ENCODE measurements at places on chromosomes 6 and 20. TPM values are rescaled to one million over a fixed set of nuclear protein-coding genes. Genes with fewer than 3 reads are reported as not detected.

DNA sequence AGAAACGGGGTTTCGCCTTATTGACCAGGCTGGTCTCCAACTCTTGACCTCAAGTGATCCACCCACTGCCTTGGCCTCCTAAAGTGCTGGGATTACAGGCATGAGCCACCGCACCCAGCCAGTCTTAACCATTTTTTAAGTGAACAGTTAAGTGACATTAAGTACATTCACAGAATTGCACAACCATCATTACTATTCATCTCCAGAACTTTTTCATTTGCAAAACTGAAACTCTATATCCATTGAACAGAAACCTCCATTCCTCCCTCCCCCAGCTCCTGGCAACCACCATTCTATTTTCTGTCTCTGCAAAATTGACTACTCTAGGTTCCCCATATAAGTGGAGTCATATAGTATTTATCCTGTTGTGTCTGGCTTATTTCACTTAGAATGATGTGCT is 59.7 kb downstream of the PLCB4 start:
- no peaks in the 10 kb centered on the region for H3K27me3 ChIP-seq
- no peak overlapping the region for H3K4me3 ChIP-seq
- H3K36me3 ChIP-seq: no peaks in the 10 kb centered on the region
- peaks cover 8% of the 10 kb centered on the region for H3K4me1 ChIP-seq
- no peak overlapping the region for H3K27ac ChIP-seq

Gene MBOAT1
- 7.1 TPM for total RNA-seq

DNA sequence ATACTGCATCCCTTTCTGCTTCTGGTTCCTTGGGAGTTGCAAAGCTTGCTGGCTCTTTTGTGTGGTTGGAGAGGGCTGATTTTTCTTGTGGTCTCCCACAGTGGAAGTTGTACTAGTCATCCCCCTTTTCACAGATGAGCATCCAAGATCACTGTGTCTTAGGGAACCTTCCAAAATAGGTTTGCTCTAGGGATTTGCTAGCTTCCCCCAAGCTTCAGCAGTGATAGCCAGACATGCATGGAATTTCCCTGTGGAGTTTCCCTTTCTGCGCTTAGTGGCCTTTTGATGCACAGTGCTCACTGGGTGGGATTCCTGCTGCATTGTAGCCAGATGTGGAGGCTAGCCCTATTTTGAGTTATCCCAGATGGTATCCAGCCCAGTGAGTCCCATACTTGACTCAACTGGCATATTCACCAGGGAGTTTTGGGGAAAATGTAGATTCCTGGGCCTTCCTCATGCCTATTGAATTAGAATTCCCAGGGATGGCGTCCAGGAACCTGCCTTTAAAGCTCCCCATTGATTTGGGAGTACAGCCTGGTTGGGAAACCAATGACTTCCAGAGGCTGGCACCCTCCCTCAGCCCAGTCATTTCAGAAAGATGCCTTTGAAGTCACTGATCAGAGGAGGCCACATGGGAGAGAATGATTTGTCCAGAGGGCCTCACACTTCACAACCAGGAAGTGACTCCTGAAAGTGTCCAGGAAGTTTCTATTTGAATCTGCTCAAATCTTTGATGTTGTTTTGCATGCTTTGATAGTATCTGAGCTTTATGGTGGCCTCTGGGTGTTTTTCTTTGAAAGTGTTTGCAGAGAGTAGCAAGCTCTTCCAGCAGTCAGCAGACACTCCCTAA is 25.9 kb downstream of the PPARD start:
- H3K4me3 ChIP-seq: no peak overlapping the region
- peak overlapping the region; percentile 63 for H3K27ac ChIP-seq
- H3K27me3 ChIP-seq: no peaks in the 10 kb centered on the region
- no peaks in the 10 kb centered on the region for H3K36me3 ChIP-seq
- DNase-seq: peak; percentile 45
- peaks cover 4% of the 10 kb centered on the region for H3K4me1 ChIP-seq

Gene SOX18
- not detected for total RNA-seq

DNA sequence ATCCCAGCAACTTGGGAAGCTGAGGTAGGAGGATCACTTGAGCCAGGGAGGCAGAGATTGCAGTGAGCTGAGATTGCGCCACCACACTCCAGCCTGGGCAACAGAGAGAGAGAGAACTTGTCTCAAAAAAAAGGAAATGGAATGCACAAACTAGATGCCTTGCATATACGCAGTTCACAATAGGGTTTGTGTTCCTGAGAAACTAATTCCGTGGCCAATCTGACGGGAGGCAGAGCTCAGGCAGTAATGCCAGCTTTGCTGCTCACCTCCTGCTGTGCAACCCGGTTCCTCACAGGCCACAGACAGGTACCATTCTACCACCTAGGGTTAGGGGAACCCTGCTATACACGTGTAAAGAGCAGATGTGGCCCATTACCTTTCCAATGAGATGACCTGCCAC is 1.4 kb downstream of the CDK5RAP1 start:
- H3K4me1 ChIP-seq: peaks cover 15% of the 10 kb centered on the region
- no peaks in the 10 kb centered on the region for H3K36me3 ChIP-seq
- H3K27ac ChIP-seq: no peak overlapping the region
- no peak for DNase-seq
- no peak overlapping the region for H3K4me3 ChIP-seq

DNA sequence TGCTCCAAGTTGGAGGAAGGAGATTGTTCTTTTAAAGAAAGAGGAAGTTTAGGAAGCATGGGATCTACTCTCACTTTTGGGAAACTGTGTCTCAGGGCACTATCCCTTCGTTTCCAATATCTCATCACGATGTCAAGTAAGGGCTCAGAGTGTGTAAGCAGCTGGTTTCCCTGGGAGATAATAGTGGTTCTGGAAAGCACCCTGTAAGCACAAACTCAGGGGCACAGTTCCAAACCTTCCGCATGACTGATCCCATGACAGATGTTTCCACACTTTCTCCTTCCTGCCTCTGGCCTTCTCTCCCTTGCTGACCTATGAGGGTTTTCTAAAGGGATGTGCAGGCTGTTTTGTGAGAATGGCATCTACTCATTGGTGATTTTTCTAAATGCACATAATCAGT is 33.9 kb downstream of the ADTRP start:
- no peaks in the 10 kb centered on the region for H3K4me1 ChIP-seq
- no peak overlapping the region for H3K4me3 ChIP-seq
- no peaks in the 10 kb centered on the region for H3K27me3 ChIP-seq
- peak; percentile 50 for DNase-seq

Gene RAET1L
- total RNA-seq: not detected

DNA sequence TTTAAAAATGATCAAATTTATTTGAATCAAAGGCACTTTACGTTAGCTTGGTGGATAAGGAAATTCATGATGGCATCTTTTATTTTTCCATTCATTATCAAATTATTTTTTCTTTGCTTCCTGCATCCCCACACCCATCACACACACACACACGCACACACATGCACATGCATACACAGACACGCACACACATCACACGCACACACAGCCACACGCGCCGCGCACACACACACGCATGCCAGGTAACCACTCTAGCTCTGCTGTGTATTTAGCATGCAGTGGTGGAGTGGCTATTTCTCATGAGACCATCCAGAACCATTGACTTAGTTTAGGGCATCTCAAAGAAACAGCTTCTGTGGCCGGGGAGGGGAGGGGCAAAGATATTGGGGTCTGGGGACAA is 47.0 kb downstream of the GNAS start:
- H3K4me1 ChIP-seq: peaks cover 39% of the 10 kb centered on the region
- no peaks in the 10 kb centered on the region for H3K27me3 ChIP-seq
- no peak for DNase-seq
- H3K4me3 ChIP-seq: no peak overlapping the region
- H3K36me3 ChIP-seq: no peaks in the 10 kb centered on the region

All from hepatocyte (in vitro differentiated cells).